ENCODE measurements at places on chromosomes 5 and 9.
A peak's percentile ranks its signal among the peaks of the same experiment; 100 is the strongest.

DNA sequence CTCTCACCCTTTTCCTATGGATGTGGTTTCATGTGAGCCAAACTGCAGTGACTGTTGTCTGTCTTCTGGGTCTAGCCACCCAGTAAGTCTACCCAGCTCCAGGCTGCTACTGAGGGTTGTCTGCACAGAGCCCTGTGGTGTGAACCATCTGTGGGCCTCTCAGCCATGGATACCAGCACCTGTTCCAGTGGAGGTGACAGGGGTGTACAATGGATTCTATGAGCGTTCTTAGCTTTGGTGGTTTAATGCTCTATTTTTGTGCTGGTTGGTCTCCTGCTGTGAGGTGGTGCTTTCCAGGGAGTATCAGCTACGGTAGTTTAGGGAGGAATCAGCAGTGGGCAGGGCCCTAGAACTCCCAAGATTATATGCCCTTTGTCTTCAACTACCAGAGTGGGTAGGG lies 186.7 kb downstream of the NR2F1-AS1 start:
- DNase-seq, result no peak

DNA sequence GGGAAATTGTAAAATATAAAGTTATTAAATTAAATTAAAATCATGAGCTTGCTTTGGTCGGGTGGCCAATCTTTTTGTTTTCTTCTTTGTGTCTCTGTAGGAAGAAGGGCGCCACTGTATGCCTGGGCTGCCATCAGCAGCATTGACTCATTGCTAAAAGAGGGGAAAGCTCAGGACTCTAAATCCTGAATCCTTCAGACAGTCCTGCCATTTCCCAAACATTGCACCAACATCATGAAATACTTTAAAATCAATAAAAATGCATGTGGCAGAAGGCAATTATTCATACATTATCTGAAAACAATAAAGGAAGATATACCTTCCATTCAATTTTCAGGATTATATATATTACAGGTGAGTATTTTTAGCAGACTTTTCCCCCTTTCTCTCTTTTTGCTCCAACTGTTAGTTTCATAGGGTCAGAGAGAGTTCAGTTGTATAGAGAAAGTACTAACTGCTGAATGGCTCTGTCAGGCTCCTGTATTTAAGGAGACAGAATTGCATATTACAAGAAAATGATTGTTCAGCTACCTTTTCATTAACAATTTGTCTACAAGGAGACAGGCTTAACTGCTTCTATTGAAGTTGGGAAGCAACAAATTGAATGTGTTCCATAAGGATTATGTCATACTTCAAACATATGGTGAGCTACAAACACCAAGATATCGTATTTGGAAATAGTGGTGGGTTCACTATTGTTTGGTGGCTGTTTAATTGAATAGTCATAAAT lies 95.7 kb downstream of the ATPSCKMT start:
- no peak for DNase-seq

DNA sequence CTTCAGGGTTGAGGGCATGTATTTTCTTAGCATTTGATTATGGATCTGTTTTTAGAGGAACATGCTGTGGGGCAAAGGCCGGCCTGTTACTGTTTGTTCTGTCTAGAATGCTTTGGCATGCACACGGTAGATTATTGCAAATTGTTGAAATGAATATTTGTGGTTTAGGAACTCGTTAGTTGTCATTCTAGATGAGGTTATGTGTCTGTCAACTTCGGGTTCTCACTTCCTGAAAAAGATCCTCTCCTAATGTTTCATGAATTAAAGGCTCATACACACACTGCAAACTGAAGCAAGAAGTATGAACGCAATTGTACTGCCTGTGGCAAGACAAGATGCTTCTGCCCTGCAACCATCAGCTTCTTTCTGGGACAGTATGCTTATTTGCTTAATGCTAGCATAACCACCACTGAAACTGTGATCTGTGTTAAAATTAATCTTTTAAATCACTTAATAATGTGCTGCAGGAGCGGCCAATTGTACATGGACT lies 99.6 kb downstream of the BASP1 start:
- no peak for DNase-seq

- no peak for DNase-seq
Measured at GRCh38 chr9:115109486-115109885, 8.5 kb downstream of the TNC start.

DNA sequence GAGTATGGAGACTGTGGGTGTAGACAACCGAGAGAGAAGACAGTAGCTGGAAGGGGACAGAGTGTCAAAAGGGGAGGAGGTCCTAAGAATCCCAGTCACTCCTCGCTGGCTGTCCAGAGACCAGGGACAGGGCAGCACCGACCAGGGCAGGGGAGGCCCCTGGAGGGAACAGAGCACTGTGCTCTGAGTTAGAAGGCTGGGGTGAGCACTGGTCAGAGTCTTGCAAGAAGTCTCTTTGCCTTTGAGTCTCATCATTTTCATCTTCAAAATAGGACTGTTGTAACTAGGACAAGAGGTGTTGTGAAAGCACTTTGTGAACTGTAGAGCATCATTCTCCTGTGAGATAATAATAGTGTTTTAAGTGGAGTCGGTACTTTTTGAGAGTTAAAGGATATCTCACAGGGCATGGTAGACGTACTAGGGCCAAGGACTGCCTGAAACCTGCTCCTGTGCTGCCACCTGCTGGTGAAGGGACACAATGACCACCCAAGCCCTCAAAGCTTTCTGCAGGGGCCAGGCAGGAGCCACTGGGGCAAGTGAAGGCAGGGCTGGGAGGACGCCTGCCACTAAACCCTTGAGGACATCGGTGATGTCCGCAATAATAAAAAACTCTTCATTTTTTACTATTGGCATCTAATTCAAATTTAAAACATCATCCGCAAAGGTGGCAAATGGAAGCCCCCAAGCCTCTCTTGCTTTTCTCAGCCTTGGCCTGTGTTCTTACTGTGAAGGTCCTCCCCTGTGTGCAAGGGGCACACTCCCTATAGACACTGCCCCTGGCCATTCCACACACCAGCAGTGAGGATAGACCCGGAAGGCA lies 28.2 kb downstream of the SLC6A7 start:
- DNase-seq, result peak; percentile 61

DNA sequence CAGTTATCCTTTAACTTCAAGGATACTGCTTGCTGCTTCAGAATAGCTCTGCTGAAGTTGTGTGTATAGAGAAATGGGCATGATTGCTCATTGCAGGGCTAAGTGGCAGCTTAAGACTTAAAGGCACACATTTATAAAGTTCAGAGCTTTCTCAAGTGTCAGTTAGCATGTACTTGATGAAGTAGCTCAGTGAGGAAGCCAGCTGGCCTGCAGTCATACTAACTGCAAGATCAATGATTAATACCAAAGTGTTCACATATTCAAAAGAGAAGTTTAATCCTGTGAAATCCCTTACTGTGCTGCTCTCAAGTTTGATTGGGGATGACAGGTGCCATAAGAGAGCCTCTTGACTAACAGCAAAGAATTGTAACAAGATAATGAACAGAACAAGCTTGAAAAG lies 483.4 kb upstream of the NUDT12 start:
- no peak for DNase-seq

DNA sequence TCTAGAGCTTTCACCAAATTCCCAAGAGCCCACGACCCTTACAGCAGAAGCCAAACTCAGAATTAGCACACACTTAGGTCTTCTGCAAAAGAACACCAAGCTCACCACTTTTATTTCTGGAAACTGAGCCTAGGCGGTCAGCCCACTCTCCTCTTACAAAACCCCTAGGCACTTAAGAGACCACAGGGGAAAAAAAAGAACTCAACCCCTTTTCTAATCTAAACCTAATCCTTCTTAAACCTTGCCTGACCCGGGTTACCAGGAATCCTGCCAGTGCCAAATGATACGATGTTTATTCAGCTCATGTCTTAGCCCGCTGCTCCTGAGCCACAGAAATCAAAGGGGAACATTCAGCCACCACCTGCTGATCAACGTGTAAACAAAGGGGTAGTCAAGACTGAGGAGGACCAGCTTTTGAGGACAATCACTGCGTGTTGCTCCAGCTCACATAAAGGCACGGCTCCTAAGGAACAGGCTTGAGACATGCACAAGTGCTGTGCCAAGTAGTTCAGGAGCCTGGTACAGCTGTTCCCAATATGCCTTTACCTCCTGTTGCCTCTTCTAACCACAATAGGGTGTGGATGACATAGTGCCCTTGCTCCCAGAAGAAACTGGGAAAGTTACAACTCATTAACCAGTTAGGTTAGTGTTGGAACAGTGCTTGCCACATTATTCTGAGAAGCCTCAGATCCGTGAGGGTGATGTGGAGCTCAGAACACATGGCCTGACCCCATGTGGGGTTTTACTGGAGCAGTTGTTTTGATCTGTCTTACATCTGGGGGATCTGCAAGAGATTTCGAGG lies 49.3 kb downstream of the ZFAND5 start:
- peak; percentile 47 for DNase-seq

GRCh38 chr5:108430931-108431608 lies 49.2 kb upstream of the FBXL17 start:
- DNase-seq, result no peak

DNA sequence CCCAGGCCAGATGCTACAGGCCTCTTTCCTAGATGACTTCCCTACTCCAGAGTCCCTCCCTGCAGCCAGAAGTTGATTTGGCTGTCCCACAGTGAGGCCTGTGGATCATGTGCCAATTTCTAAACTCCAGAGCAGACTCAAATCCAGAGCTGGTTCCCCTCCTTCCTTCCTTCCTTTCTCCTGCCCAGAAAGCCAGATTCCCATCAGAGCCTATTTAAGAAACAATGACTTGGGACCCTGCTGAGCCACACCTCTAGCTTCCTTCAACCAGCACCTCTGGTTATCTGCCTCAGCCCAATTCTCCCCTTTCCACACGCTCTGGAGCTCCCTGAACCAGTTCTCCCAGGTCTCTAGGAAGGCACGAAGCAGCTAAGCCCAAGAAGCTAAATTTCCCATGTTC lies 7.2 kb downstream of the FAM219A start:
- no peak for DNase-seq

DNA sequence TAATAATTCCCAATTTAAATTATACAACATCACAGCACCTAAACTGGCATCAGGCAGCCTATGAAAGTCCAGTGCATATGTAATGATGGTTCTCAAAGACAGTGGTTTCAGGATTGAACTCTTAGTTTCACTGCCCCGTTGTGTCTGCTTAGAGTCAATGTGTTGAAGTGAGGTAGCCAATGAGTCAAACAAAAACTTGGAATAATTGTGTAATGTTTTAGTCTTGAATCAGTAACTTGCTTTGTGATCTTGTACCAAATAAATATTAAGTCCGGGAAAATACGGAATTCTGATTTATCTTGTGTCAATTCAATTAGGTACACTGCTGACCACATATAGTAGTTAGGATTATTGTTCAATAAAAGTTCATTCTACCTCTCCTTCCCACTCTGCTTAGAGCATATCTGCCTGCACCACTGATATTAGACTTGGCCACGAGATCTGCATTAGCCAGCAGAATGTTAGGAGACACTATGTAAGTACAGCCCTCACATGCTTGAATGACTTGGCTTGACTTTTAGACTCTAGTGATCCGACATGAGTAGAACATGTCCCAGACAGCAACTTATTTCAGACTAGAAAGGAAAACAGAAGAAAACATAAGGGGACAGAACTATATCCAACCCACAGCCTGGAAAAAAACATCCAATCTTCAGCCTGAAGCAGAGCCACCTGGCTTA lies 441.5 kb upstream of the PTGER4 start:
- no peak for DNase-seq

DNA sequence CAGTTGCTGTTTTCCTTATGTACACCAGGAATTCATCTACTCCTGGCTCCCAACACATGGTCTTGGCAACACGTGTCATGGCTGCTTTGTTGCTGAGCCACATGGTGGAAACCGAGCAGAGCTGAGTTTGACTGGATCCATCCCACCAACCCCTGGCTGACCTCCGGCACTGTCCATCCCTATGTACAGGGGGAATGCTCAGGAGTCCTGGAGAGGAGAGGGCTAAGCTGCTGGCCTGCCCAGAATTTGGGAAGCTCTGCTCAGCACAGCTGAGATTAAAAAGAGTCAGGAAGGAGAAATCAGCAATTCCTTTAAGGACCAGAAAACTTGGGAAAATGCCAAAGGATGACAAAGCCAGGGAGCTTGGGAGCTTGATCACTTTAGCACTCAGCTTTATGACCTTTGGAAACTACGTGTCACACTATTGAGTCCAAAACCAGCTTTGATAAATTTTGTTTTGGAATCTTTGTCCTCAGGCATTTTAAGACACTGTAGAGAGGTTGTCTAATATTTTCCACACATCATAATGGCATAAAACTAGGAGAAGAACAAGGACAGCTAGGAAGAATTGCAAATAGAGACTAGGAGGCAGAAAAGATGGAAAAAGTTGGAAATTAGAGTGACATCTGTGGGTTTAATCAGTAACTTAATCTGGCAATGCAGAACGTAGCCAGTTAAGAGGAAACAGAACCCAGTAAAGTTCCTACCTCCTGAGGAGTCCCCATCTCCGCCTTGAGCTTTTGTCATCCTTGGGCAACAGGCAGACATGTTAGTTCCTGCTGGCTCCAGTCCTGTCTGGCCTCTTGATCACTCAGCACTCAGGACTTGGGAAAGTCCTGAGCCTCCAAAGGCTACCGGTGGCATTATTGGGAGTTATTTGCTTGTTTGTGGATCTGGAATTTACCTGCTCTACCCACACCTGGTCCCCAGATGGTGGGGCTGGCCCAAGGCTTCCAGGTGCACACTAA lies 62.5 kb upstream of the PLPP1 start:
- no peak for DNase-seq

DNA sequence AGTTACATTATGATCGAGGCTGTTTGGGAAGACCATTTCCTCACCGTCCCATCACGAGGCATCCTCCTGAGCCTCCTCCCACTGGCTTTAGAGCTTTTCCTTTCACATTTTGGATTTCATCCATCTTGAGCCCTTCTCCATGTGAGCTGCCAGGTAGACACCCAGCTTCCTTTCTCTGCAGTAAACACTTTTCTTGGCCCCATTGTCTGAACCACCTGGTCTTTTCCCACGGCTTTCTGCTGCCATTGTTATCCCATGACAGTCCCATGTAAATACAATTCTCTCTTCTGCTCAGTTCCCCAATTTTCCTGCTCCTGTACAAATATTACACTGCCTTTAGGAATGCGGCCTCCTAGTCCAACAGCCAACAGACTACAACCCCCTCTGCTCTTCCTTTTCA lies 24.1 kb downstream of the UBE2QL1 start:
- no peak for DNase-seq

DNA sequence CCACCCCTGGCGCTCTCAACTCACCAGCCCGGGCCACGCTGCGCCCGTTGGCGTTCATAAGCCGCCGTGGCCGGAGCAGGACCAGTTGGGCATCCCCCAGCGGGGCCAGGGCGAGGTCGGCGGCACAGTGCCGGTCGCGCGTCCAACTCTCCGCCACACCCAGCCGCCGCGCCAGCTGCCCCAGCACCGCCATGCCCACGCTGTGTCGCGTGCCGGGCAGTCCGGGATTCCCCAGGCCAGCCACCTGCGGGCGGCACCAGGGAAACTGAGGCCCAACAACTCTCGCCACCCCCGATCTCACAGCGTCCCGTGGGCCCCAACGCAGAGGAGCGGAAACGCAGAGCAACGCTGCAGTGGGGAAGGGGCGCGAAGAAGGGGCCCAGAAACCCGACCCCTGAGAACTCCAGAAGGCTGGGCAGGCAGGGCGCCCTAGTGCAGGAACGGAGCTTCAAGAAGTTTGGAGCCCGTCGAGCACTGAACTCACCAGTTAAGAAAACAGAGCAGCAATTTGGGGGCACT lies 453 bp downstream of the PTRH1 start:
- no peak for DNase-seq

- no peak for DNase-seq
Measured at GRCh38 chr9:100445161-100445902, 18.4 kb downstream of the MSANTD3 start.

GRCh38 chr9:68619072-68619471 lies 78.4 kb upstream of the TMEM252 start:
- no peak for DNase-seq

Data from NCI-H1436 (cell line).